ENCODE measurements at places on chromosomes 2 and 18.

GRCh38 chr2:76692908-76693307 is 829.3 kb downstream of the LRRTM4 start:
- no peak for DNase-seq

DNA sequence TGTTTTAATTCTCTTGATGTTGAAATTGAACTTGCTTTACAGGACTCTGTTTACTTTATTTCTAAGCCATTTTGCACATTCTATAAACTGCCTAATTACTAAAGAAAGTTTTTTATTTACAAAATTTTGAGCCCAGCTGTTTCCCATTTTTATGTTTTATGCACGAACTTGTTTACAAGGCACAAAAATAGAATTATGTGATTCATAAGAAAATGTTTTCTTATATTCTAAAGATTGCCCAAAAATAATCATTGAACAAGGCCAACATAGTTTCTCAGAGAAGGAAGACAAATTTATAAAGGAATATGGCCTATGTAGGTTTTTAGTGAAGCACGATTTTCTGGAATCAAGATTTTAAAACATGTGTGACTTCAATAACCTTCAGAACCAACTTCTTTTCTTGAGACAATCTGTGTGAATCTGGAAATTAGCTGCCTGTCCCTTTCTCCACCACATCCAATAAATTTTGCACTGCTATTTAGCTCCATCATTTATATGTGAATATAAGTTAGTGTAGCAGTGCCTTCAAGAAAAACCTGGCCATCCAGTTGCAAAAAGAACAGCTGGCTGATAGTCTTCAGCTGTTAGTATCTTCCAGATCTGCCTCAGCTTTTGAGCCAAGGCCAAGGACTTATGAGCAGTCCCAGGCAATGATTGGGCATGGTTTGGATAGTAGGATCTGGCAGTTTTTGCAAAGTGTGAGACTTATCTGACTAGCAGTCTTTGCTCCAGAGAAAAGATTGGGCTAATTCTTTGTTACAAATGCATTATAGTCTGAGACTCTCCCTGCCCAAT is 253.2 kb upstream of the COL3A1 start:
- no peak for DNase-seq

- peak; percentile 16 for DNase-seq
Measured at GRCh38 chr2:42196403-42197267, 27.5 kb downstream of the EML4 start.

DNA sequence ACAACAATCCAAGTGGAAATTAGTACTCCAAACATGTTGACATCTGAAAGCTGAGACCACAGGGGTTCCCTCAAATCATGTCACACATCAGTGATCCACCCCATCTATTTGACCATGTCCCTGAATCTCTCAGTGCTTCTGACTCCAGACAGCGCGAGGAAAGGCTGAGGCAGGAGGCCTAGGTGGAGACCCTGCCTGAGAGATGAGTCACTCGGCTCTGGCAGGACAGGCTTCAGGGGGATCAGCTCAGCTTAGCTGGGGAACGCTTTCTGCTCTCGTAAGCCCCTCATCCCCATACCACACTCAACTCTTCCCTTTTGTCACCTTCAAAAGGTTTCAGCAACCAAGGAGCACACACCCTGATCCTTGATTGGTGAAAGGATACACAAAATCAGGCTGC is 5.8 kb upstream of the FAM228A start:
- no peak for DNase-seq
